ENCODE measurements at places on chromosomes 6 and 20. TPM values are rescaled to one million over a fixed set of nuclear protein-coding genes. Genes with fewer than 3 reads are reported as not detected.

The SMLR1 gene
- total RNA-seq: 8.4 TPM

The DUSP15 gene
- total RNA-seq: 8.2 TPM

The C6orf118 gene
- total RNA-seq: not detected

The SLC32A1 gene
- total RNA-seq: not detected

The TMEM244 gene
- total RNA-seq: not detected

The CLVS2 gene
- not detected for total RNA-seq

The ADGRG6 gene
- total RNA-seq: 98.7 TPM

The ISM1 gene
- total RNA-seq: 2.4 TPM

The C4B gene
- total RNA-seq: 1.1 TPM

The HLA-DQA1 gene
- total RNA-seq: not detected

The EPB41L1 gene
- total RNA-seq: 137 TPM

The NHLRC1 gene
- total RNA-seq: 1.6 TPM

The TCF21 gene
- not detected for total RNA-seq

The DNAAF9 gene
- total RNA-seq: not detected

The STX11 gene
- 1.3 TPM for total RNA-seq

The HIVEP2 gene
- total RNA-seq: 1.0 TPM

The ZBP1 gene
- not detected for total RNA-seq

The SLC22A3 gene
- 2.3 TPM for total RNA-seq

The RAB44 gene
- not detected for total RNA-seq

The PTPN1 gene
- total RNA-seq: 65.2 TPM

The MED23 gene
- total RNA-seq: 19.1 TPM

The HLA-DPA1 gene
- not detected for total RNA-seq

The ABHD12 gene
- total RNA-seq: 84.9 TPM

The ABRACL gene
- total RNA-seq: 90.3 TPM

The SNPH gene
- total RNA-seq: 0.28 TPM

The TNFRSF6B gene
- total RNA-seq: not detected

The LY6G6F gene
- total RNA-seq: not detected

The COL12A1 gene
- total RNA-seq: 61.8 TPM

The GRM4 gene
- not detected for total RNA-seq

The KHDC1L gene
- not detected for total RNA-seq

The TP53TG5 gene
- not detected for total RNA-seq

The GLP1R gene
- total RNA-seq: not detected

The SLC22A16 gene
- not detected for total RNA-seq

The SSTR4 gene
- total RNA-seq: not detected

The C6orf163 gene
- 3.3 TPM for total RNA-seq

The GSTA1 gene
- 11.2 TPM for total RNA-seq

The UBD gene
- 8.2 TPM for total RNA-seq

The BCAS1 gene
- total RNA-seq: 2.0 TPM

The SLC4A11 gene
- 8.6 TPM for total RNA-seq

All from Caco-2 (cell line).